ENCODE measurements at places on chromosomes 3 and 15. TPM values are rescaled to one million over a fixed set of nuclear protein-coding genes. Genes with fewer than 3 reads are reported as not detected.

REC114 gene
- total RNA-seq: not detected

CD200 gene
- total RNA-seq: 0.27 TPM

CRTC3 gene
- total RNA-seq: 13.5 TPM

ABHD6 gene
- 8.8 TPM for total RNA-seq

CDCP1 gene
- total RNA-seq: 95.4 TPM

SRGAP3 gene
- 4.0 TPM for total RNA-seq

SLC9C1 gene
- not detected for total RNA-seq

TRIM71 gene
- total RNA-seq: not detected

GOLGA6L9 gene
- 7.9 TPM for total RNA-seq

FBXL22 gene
- 1.4 TPM for total RNA-seq

LINGO1 gene
- 1.2 TPM for total RNA-seq

PTH1R gene
- 1.9 TPM for total RNA-seq

TLR9 gene
- not detected for total RNA-seq

GABRA5 gene
- total RNA-seq: not detected

FOXL2 gene
- total RNA-seq: not detected

SUSD5 gene
- not detected for total RNA-seq

WNT5A gene
- 28.8 TPM for total RNA-seq

USF3 gene
- 12.2 TPM for total RNA-seq

BUB1B gene
- total RNA-seq: 9.1 TPM

COL6A5 gene
- total RNA-seq: 0.15 TPM

PPM1M gene
- total RNA-seq: 13.9 TPM

GOLGA8H gene
- 0.64 TPM for total RNA-seq

DNAH12 gene
- total RNA-seq: not detected

ITIH1 gene
- not detected for total RNA-seq

TEX55 gene
- total RNA-seq: not detected

SPESP1 gene
- total RNA-seq: 1.1 TPM

Measured in esophagus squamous epithelium (tissue), 5 donors.